ENCODE measurements at places on chromosomes 4 and X.

DNA sequence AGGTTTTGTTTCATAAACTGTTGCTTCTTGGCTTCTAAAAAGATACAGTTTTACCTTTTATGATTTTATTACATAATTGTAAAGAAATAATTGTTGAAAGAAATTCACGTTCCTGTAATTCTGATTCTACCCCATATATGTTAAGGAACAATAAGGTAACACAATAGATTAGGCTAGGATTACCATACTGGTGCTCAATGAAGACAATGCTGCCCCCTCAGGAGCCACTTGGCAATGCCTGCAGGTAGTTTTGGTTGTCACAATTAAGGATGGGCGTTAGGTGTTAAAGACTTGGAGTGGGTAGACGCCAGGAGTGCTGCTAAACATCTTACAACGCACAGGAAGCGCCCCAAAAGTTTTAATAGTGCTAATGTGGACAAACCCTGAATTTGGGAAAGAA, 133.2 kb downstream of the NLGN4X start:
- DNase-seq = no peak

GRCh38 chrX:152601848-152602616, 35.7 kb upstream of the GABRQ start:
- DNase-seq = no peak

- DNase-seq = no peak
These were observed 332.0 kb downstream of the NR3C2 start for GRCh38 chr4:148110169-148110568.

- DNase-seq = peak; percentile 14
These were observed 145.4 kb upstream of the HUWE1 start for GRCh38 chrX:53831662-53832635.

DNA sequence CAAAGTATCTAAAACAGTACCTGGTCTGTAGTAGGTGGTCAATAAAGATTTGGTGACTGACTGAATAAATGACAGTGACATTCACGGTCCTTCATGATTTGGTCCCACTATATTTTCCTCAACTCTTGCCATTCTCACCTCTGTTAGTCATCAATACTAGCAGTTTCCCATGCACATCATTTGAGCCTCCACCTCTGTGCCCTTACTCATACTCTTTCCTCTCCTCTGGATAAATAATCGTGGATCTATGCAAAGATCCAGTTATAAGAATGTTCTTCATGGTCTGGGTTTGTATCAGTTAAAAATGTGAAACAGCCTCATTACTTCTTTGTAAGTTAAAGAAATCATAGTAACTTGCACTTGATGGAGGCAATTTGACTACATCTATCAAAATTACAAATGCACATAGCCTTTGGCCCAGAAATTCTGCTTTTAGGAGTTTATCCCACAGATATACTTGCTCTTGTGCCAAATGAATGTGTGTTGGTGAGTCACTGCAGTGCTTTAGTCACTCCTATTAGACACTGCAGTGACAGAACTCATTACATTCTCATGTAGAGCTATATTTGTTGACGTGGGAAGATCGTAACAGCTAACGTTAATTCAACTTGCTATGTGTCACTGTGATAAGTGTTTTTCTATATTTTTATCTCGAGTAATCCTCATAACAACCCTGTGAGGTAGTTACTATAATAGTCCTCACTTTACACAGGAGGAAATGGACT, 121.9 kb upstream of the SMIM10 start:
- DNase-seq = no peak

- no peak for DNase-seq
These were observed 233.7 kb upstream of the FGF13 start for GRCh38 chrX:138945219-138945618.

- no peak for DNase-seq
These were observed 7.8 kb downstream of the MAGEA4 start for GRCh38 chrX:151920530-151920929.

GRCh38 chr4:140637836-140638235, 69.1 kb upstream of the UCP1 start:
- DNase-seq = peak; percentile 35

- DNase-seq = no peak
These were observed 2.4 kb downstream of the CHST7 start for GRCh38 chrX:46575991-46576392.

DNA sequence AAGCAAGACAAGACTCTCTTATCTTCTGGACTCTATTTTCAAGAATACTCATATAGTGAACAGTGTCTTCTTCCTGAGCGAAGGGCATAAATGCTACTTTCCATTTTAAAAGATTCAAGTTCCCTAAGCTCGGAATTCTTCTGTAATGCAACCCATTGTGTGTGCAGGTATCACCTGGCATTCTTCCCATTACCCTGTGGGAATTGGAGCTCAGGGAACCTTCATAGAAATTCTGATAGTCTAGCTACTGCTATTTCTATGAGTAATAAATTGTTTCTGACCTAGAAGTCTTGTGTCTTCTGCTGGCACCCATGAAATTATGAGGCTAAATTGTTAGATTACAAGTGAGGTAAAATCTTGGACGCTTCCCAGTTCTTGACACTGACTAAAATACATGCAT, 324.1 kb upstream of the DIPK2B start:
- DNase-seq = no peak

GRCh38 chrX:24928114-24928513, 87.7 kb downstream of the ARX start:
- no peak for DNase-seq

GRCh38 chr4:36844448-36844847, 400.1 kb upstream of the NWD2 start:
- DNase-seq = no peak

DNA sequence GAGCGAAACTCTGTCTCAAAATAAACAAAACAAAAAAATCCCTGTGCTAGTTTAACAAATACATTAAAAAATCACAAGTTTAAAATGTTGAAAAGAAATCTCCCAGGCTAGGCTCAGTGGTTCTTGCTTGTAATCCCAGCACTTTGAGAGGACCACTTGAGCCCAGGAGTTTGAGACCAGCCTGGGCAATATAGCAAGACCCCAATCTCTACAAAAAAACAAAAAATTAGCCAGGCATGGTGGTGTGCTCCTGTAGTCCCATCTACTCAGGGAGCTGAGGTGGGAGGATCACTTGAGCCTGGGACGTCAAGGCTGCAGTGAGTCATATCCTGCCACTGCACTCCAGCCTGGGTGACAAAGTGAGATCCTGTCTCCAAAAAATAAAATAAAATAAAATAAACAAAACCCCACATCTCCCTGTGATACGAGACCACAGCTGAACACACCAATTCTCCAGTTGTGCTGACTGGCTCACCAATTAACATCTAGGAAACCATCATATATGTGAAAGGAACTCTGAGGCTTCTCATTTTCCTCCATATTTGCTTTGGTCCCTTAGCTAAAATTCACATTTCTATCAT, 7.3 kb downstream of the RPS4X start:
- DNase-seq = no peak

DNA sequence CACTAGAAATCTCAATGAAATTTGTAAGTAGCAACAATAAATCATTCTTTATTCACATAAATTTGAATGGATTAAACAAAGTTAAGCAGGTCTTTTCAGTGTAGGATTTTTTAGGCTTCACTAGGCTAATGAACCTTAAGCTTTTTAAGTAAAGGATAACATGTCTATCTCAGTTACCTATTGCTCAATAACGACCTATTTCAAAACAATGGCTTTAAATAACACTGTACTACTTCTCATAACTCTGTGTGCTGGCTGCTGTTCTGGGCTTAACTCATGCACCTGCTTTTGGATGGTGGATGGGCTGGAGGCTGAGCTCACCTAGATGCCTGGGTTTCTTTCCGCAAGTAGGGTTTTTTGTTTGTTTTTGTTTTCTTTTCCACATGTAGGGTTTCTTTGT, 495.0 kb upstream of the SLIT2 start:
- no peak for DNase-seq

DNA sequence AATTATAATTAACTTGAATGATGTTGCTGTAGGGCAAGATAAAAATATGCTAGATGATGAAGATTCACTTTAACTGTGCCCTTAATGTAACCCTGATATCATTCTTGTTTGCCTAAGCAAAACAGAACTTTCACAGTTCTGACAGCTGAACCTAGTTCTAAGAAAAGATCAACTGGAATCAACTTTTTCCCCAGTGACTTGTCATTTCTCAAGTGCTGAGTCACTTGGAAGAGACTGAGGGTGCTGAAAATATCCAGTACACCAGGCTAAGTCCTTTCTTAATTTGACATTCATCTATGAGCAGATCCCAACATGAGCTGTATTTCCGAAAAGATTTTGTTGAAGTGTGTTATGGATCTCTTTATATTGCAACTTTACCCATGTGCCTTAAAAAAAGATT, 140.4 kb downstream of the MID1IP1 start:
- no peak for DNase-seq

DNA sequence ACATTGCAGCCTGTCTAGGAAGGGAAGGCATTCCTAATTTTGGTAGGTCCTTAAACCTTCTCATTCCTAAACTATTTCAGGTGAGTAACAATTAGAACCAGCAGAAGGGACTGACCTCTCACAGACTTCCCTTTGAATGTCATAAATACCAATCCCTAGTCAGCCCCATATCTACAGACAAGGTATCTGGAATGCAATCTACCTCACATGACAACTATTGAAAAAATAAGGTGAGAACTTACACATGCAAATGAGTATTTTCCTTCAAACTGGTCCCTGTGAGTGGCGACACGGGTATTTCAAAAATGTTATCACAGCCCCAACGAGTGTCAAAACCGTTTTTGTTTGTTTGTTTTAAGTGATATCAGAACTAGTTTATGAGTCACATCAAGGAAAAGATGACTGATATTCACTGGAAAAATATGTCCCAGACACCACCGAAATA, 102.4 kb upstream of the VCX2 start:
- no peak for DNase-seq

- DNase-seq = no peak
These were observed 612.0 kb upstream of the ACTRT1 start for GRCh38 chrX:128664211-128664610.

- DNase-seq = no peak
These were observed 414.5 kb upstream of the ATOH1 start for GRCh38 chr4:93414041-93414550.

DNA sequence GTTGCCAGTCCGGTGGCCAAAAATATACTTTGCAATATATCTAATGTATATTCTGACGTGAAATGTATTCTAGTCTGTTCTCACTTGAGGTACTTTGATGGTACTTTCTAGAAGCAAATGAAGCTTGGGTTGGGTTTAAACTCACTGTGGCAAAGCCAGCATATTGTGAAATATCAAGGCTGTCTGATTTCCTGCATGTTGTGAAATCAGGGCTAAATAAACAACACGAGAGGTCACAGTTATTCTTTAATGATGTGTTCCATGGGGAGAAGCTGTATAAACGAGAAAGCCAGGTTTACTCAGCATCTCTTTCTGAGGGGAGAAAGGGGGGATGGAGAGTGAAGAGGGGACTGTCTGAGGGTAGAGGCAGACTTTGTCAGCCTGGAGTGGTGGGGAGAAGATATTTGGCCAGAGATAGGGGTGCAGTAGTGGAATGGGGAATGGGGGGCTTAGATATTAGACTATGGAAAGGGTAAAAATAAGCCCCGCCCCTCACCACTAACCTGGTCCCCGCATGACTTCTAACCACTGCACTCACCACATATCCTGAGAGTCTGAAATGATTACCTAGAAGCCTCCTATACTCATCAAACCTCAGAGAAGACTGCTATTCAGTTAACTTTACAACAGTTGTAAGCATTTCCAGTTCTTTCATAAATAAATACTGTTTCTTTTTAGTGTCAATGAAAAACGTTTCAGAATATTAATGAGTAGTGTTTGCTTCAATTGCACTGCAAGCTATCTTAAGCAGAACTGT, 5.9 kb upstream of the SCARB2 start:
- no peak for DNase-seq

GRCh38 chr4:10033191-10033881, 12.0 kb upstream of the SLC2A9 start:
- DNase-seq = no peak

- peak; percentile 53 for DNase-seq
These were observed at the start of gene LONRF3 for GRCh38 chrX:118974088-118974907. Gene LONRF3, plus strand, starts transcription at chrX:118974618. Its CDS starts 163 bp downstream, at chrX:118974781.

GRCh38 chr4:3767570-3768288, 1.5 kb downstream of the ADRA2C start:
- DNase-seq = no peak

GRCh38 chrX:123728016-123728415, 4.8 kb downstream of the THOC2 start:
- DNase-seq = no peak

DNA sequence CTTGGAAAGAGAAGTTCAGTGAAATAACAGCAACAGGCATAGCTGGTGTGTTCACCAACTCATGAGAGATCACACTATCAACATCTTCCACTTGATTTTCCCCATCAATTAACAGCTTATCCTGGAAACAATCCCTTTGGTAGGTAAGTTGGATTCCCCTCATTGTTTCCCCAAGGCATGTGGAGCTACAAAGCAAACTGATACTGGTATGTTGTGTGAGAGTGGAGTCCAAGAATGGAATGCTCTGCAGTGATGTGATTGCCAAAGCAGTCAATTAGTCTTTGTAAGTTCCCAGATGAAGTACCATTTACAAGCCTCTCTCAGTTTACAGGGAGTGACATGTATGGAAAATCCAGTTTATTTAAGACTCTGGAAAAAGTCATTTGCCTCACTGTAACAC, 13.7 kb upstream of the XAGE2 start:
- no peak for DNase-seq

DNA sequence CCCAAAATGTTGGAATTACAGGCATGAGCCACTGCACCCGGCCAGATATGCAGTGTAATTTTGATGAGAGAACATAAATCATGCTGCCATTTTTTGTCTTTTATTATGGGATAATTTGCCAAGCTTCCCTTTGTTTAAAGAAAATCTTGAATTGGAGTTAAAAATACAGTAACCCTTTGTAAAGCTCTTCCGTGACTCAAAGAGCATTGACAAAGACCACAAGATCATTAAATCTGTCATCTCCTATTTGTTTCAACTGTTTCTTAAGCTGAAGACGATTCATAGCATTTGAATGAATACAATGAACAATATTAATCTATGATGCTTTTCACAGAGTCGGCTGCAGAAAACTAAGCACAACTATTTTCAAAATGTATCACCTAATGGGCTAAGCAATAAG, 132.6 kb downstream of the ANAPC4 start:
- no peak for DNase-seq

DNA sequence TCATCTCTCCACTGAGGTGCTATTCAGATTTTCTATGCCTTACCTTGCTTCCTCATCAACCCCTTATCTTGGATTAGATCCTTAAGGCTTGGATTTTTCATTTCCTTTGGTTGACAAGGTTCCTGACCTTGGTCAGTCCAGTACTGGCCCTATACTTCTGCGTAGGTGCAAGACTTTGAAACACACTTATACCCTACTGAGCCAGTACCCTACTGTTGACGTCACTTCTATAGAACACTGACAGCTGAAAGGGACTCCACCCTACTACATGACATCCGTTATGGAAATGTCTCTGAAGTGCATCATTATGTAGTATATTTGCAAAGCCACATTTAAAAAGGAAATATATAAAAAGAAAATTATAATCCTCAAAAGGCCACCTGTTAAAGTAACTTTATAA, 12.0 kb upstream of the PLS3 start:
- DNase-seq = no peak

GRCh38 chrX:37862851-37863250, 15.5 kb upstream of the DYNLT3 start:
- DNase-seq = no peak
